NCI-H510A (cell line): ENCODE measurements at places on chromosomes 7 and 10.
A peak's percentile ranks its signal among the peaks of the same experiment; 100 is the strongest.

GRCh38 chr7:65892161-65892560, 19.3 kb downstream of the VKORC1L1 start:
- no peak for DNase-seq

DNA sequence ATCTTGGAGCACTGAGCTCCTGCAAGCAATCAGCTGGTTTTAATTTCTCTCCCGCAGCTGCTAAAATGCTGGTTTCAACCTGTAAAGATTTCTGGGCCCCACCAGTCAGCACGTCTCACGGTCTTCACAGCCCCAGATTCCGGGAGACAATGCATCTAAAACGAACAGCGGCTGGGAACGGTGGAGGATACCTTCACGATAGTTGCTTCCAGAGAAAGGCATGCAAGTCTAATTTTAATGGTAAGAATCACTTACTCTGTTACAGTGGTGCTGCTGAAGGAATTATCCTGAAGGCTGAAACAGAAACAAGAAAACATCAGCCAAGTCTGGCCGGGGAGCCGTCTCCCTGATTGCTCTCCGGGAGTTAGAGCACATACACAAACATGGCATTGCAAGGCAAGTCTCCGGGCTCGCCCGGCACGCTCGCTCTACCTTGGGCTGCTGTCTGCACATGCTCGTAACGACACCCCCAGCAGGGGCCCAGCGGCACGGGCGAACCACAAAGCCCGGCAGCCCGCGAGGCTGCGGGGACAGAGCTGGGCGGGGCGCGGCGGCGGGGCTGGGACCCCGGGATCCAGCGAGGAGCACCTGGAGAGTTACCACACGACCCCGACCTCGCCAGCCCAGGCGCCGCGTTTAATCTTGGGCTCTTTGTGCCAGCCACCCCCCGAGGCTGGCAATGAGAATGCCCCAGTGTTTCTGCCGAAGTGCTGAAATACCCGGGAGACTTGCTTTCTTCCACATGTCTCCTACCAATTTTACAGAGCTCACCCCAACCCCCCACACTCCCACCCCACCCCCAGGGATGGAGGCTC, at the start of gene FAM13C:
TSS of gene FAM13C (minus strand) at position 406 of the 815 bp plus-strand sequence. CDS start at position 317, 89 bp downstream.
- peak; percentile 53 for DNase-seq

GRCh38 chr7:64300641-64301405, 12.9 kb upstream of the ZNF736 start:
- no peak for DNase-seq

DNA sequence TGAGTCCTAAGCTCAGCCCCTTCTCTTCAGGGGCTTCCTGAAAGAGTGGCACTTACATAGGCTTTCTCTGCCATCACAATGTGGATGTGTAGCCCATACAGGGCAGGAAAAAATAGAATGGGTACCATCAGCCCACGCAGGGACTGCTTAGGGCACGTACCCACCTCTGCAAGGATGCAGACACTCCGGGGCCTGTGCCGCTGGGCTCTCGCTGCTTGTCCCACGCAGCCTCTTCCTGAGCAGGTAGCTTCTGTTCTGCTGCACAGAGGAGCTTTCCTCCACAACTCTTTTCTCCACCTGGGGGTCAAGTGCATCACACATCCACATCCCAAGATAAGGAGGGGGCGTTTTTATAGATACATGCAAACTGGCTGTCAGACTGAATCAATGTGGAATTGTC, 34.3 kb downstream of the FRMPD2 start:
- no peak for DNase-seq

DNA sequence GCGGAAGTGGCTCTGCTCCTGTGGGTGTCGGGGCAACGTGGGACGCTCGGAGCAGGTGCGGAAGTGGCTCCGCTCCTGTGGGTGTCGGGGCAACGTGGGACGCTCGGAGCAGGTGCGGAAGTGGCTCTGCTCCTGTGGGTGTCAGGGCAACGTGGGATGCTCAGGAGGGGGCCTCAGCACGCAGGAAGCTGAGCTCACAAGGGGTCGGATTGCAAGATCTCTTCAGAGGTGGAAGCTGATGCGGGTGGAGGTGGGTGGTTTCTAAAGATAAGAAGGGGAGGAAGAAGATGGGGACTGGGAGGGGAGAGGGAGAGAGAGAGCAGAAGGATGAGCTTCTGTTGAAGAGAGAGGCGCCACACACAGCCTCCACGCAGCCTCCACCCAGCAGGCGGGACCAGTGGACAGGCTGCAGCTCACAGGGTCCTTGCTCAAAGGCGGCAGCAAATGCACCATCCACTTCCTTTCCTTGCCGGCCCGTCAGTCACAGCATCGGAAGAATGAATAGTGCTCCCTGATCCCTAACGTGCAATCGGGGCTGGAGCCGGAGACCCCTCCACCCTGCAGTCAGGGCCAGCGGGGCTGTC, 78.7 kb downstream of the PTPRN2 start:
- no peak for DNase-seq

GRCh38 chr7:82335927-82336326, 107.7 kb downstream of the CACNA2D1 start:
- DNase-seq: peak; percentile 85
